ENCODE measurements at places on chromosomes 3 and 15.

- DNase-seq: no peak
These were observed 60.0 kb upstream of the STT3B start for GRCh38 chr3:31472479-31473390.

GRCh38 chr3:36606871-36607765, 157.2 kb downstream of the DCLK3 start:
- DNase-seq: no peak

GRCh38 chr3:14467814-14468620, 65.6 kb downstream of the SLC6A6 start:
- DNase-seq: peak; percentile 19

- no peak for DNase-seq
These were observed 67.8 kb upstream of the GATA2 start for GRCh38 chr3:128560768-128561167.

DNA sequence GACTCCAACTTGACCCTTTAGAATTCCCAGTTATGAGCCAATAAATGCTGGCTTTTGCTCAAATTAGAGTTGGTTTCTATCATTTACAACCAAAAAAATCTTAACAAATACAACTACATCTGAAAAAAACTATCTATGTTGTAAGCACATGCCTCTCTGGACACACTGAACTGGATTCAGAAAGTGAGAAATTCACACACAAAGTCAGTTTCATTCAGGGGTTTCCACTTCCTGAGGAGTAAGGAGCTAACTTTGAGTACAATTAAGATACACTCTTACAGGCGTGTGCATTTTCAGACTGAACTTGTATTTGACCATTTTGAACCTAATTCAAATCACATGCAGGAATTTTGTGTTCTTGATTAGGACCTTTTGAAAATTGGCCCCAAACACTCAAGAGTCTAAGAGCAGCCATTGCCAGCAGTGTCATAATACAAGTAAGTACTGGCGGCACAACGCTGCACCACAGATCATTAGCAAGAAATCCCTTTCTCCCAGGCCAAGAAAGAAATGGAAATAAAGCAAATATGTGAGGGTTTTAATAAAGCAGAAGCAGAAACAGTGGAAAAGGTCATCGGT, 31.2 kb downstream of the LINS1 start:
- no peak for DNase-seq

All from bone marrow (tissue), 2 donors.